ENCODE measurements at places on chromosomes 13 and 19.

- DNase-seq, result no peak
Measured at GRCh38 chr13:93309886-93310523, 83.4 kb downstream of the GPC6 start.

GRCh38 chr13:35714121-35714520, 237.6 kb upstream of the MAB21L1 start:
- no peak for DNase-seq

GRCh38 chr13:50842990-50843256, 569 bp downstream of the DLEU7 start:
- no peak for DNase-seq

DNA sequence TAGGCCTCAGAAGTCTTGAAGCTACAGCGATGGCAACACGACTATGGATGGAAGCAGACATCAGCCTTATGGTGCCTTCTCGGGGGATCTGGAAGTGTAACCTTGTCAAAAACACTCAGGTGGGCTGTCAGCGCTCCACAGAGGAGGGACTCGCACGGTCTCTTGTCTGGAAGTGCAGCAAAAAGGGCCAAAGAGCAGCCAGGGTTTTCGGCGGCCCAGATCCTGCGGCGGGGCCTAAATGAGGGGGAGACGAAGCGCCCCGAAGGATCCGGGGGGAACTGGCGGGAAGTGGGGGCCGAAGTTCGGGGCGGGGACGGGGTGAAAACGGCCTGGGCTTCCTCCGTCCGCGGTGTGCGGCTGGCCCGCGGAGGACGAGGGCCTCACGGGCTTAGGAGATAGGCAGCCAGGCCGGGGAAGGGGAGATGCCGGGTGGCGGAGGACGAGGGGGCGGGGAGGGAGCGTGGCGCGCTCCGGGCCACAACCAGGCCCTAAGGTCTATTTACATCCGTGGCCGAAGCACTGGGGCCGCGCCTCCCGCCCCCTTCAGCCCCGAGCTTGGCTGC, 637 bp downstream of the RANBP3 start:
- no peak for DNase-seq

DNA sequence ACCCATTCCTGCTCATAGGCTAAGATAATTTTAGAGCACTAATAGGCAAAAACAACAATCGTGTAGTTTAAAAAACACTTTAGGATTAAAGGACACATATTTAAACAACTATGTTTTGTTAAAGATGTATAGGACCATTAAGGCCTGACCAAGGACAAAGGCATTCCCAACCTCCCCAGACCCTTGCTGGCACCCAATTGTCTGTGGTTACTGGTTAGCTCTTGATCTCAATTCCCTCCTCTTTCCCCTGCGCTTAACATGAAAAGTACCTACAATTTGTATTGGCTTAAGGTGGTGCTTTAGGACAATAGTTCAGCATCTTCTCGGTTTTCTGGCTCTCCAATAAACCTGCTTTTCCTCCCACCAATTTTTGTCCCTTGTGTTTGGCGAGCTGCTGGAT, 51.0 kb downstream of the TEX26 start:
- no peak for DNase-seq

- DNase-seq, result no peak
Measured at GRCh38 chr19:32309711-32310390, 35.6 kb upstream of the ZNF507 start.

DNA sequence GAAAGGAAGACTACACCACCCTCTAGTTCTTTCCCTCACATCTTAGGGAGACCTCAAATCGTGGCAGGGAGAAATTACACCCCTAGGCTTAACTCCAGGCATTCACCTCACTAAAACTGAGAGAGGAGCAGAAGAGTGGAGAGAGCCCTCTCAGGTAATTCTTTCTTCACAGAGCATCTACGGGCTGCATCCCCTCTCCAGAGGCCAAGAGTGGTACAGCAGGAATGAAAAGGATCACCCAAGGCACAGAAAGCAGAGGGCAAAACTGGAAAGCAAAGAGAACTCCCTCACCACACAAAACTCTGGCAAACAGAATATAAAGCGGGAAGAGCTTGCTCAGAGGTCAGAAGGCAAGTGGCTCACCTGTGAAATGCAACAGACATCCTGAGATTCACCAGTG, 661.2 kb downstream of the TBC1D4 start:
- DNase-seq, result no peak

GRCh38 chr13:32445461-32445860, 17.5 kb upstream of the N4BP2L1 start:
- DNase-seq, result no peak

GRCh38 chr19:32662186-32662585, 12.8 kb downstream of the ANKRD27 start:
- no peak for DNase-seq

GRCh38 chr13:98915563-98915962, 62.3 kb downstream of the DOCK9 start:
- DNase-seq, result no peak

GRCh38 chr13:51794964-51795363, 9.0 kb downstream of the DHRS12 start:
- peak; percentile 28 for DNase-seq

DNA sequence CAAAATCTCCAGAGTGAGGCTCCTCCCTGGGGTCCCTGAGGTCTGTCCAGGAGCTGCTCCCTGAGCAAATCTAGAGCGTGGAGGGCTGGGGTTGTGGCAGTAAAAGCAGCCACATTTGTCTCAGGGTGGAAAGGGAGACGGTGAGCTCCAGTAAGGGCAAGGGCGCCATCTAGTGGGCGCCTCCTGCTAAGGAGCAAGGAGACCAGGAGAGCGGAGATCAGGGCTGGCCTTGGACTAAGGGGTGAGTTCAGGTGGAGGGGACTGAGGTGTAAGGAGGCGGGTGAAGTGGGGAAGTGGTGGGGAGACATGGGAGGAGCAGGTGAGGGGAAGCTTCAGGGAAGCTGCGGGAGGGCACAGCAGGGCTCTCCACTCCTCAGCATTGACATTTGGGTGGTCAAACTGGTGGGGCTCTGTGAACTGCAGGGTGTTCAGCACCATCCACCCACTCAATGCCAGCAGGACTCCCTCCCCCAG, 5.3 kb upstream of the CEACAM21 start:
- peak; percentile 76 for DNase-seq

DNA sequence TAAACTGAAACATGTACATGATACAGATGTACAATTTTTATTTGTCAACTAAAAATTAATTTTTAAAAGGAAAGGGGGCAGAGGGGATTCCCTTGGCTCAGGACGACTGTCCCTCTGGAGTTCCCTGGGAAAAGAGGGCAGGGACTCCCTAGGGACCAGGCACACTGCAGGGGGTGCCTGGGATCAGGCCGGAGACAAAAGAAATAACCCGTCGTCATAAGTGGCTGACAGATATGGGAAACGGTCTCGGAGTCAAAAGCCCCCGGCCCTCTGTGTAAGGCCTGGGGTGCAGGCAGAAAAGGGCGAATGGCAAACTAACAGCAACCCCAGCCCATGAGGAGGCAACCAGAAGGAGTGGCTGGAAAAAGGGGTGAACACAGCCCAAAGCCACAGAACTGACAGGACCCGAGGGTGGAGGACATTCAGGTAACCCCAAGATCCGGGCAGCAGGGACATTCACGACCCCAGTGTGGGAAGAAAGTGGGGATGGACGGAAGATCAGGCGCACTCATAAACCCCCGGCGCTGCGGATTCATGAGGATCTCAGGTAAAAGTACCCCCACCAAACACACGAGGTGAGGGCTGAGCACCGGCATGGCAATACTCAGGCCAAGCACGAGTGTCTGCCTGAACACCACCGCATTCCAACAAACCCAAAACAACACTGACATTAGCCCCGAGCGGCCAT, 6.7 kb downstream of the MLLT1 start:
- DNase-seq, result no peak
